ENCODE measurements at places on chromosomes 13 and 19.

DNA sequence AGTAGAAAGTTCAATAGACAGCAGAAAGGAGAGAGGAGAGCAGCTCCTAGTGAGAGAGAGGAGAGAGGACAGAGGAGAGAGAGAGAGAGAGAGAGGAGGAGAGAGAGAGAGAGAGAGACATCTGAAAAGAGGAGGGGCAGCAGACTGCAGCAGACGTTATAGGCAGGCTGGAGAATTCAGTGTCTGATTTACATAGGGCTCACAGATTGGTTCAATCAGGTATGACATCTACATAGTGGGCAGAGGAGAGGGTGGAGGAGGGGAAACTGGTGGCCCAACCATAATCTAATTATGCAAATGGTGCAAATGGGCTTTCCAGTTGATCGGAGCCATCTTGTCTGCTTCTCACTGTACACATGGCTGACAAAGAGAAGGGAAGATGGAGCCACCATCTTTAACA, 221.3 kb upstream of the TRPC4 start:
- no peak for DNase-seq

GRCh38 chr19:29489172-29489951, 36.4 kb upstream of the VSTM2B start:
- DNase-seq, result no peak

DNA sequence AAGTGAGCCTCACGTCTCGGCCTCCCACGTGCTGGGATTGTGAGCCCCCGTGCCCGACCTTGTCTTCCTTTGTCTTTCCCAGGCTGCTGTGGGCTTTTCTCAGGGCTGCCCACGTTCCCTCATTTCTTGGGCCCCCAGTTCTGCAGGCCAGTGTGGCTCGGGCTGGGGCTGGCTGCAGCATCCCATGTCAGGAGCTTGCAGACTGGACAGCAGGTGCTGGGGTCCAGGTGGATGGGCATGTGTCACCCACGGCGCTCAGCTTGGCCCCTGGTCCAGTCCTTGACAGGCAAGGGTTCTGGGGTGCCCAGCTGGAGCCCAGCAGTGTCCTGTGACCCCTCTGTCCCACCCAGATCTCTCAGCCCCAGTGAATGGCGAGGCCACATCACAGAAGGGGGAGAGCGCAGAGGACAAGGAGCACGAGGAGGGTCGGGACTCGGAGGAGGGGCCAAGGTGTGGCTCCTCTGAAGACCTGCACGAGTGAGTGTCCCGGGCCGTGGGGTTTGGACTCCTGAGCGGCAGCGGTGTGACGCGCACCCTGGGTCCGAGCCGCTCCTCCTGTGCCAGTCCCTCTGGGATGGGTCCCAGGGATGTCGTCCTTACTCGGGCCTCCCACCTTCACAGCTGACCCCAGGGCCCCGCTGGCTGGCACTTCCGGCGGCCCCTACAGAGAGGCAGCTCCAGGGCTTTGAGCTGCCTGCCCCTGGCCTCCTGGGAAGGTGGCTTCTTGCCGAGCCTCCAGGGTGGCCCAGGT, 17.3 kb downstream of the PLIN4 start:
- no peak for DNase-seq

- no peak for DNase-seq
Measured at GRCh38 chr13:41649659-41650058, 192.3 kb downstream of the RGCC start.

DNA sequence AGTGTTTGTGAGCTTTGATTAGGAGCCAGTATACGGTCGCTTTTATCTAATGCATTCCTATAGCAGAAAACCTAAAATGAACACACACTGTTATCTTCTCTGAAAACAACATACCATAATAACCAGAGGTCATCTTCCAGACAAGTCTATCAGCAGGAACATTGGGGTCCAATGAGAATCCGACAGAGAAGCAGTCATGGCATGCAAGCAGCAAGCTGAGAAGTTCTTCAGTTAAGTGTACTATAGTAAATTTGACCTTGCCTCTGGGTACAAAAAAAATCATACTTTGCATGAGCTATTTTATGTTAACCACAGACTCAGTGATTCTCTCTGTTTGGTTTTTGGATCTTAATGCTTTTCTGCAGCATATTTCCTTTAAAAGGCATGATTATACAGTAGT, 1505.1 kb downstream of the PCDH9 start:
- no peak for DNase-seq

DNA sequence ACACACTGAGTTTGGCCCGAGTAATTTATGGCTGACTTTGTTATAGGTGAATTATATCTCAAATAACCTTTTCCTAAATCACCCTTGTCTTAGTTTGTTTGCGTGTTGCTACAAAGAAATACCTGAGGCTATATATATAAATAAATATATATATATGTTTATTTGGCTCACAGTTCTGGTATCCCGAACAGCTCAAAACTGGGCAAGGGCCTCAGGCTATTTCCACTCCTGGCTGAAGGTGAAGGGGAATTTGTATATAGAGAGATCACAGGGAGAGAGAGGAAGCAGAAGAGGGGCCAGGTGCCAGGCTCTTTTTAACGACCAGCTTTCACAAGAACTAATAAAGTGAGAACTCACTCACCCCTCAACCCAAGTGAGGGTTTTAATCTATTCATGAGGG, 159.9 kb upstream of the STARD13 start:
- DNase-seq, result no peak

GRCh38 chr19:13051557-13052165, 51.0 kb downstream of the LYL1 start:
- DNase-seq, result no peak

- DNase-seq, result no peak
Measured at GRCh38 chr13:27259831-27260230, 8.5 kb downstream of the RPL21 start.

DNA sequence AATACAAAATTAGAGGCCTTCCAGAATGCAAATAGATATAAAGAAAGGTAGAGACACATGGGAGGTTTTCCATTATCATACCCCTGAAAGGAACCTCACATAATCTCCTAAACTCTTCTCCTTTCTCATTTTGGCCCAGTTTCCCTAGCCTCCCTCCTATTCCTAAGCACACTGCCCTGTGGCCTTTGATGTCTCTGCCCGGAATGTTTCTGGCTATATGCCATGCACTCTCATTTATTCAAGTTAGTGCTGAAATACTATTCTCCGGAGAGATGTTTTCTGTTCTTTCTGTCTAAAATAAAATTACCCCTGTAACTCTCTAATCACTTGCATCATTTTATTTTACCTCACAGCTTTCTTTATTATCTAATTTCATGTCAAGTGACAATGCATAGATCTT, 1287.7 kb downstream of the SLITRK5 start:
- no peak for DNase-seq

DNA sequence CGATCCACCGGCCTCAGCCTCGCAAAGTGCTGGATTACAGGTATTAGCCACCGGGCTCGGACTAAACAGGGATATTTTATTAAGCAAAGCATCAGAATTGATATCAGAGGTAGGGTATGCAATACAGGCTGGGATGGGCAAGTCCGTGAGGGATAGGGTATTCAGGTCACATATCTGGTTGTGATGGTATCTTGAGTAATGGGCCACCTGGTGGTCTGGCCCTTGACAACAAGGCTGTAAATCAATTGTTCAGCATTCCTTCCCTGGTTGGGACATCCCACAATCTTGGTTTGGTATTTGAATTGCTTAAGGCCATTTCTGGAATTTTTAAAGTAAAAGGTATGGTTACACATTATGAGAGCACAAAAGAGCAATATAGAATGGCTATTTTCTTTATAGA, 1588.0 kb downstream of the SLITRK1 start:
- no peak for DNase-seq

DNA sequence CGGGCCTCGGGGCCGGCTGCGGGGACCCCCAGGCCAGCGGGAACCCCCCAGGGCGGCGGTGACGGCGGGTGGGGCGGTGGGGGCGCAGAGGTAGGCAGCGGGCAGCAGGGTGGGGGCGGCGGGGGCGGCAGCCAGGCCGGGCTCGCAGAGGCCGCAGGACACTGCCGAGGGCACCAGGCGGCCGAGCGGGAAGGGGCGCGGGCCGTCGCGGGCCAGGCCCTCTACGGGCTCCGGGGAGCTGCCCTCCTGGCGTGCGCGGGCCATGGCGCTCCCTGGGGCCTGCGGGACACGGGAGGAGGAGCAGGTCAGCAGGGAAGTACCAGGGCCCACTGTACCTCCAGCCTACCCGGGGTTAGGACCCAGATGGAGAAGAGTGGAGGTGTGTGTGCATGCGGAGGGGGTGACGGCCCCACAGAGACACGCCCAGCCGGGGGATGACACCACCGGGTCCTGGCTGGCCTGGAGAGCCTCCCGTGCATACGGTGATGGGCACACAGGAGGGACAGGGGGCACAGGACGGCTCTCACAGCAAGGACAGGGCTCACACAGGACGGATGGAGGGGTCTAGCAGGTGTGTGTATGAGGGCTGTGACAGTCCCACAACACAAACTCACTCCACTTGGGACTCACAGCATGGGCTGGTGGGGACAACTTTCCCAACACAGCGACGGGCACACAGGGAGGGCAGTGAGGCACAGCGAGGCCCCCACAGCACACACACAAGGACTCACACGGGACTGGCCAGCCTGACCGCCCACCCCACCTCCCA, 2.6 kb downstream of the BBC3 start:
- DNase-seq, result no peak

GRCh38 chr19:37963190-37963936, 56.4 kb downstream of the SIPA1L3 start:
- DNase-seq, result no peak

GRCh38 chr13:77034881-77035280, 7.9 kb upstream of the FBXL3 start:
- DNase-seq, result no peak

DNA sequence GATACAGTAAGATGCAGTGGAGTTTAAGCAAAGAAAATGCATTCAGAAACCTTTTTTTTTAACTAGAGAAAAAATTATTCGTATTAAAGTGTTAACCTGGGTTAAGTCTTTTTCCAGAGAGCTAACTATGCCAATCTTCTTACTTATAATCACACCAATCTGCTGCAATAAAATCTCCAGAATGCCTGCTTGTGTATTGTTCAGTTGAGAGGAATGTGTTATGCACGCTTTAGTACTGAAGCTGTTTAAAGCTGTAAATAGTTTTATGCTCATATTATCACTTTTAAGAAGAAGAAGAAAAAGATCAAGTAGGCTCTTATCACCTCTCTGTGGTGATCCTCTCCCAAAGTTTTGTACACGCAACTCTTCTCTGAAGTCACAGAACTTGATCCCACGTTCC, 528.7 kb downstream of the RFC3 start:
- DNase-seq, result no peak

DNA sequence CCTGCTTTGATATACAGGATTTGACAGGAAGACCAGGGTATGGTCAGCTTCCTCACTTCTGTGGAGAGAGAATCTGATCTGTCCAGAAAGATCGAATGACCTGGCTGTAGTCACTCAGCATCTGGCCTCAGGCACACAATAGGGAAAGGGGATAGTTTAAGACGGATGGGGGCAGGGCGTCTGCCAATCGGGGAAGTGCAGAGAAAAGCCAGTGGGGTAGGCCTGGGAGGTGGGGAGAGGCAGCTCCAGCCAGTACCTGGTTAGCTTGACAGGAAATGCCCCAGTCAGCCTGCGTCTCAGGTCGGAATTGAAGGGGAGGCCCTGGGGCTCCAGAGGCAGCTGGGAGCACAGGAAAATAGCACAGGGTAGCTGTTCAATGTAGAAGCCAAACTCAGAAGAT, 12.4 kb downstream of the ZNF444 start:
- DNase-seq, result no peak

DNA sequence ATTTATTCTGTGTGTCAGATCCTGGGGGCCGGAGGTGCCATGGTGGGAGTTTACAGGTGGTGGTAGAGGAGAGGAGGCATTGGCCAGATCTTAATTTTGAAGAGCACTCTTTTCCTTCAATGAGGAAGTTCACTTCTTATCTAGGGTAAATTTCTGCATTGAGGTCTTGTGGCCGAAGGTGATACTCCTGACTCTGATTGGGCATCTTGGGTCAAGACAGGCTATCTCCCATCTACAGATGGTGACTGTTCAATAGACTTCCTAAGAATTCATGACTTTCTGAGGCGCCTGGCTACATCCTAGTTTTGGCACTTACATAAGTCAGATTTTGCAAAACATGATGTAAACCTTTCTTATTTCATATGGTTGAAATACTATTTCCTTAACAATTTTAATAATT, 135.2 kb downstream of the SUCLA2 start:
- no peak for DNase-seq

Measured in stimulated activated CD4-positive, alpha-beta T cell treated with anti-CD3 and anti-CD28 coated beads, Interleukin-12 subunit alpha, Interleukin-12 subunit beta, amount 100 ng/mL, for 24 hours (primary cell).